ENCODE measurements at places on chromosomes 1 and 21. TPM values are rescaled to one million over a fixed set of nuclear protein-coding genes. Genes with fewer than 3 reads are reported as not detected.

The FMN2 gene
- total RNA-seq: not detected

The SLC37A1 gene
- 102 TPM for total RNA-seq

The SPATA17 gene
- 1.6 TPM for total RNA-seq

The AIRE gene
- total RNA-seq: not detected

The ORC1 gene
- 19.5 TPM for total RNA-seq

DNA sequence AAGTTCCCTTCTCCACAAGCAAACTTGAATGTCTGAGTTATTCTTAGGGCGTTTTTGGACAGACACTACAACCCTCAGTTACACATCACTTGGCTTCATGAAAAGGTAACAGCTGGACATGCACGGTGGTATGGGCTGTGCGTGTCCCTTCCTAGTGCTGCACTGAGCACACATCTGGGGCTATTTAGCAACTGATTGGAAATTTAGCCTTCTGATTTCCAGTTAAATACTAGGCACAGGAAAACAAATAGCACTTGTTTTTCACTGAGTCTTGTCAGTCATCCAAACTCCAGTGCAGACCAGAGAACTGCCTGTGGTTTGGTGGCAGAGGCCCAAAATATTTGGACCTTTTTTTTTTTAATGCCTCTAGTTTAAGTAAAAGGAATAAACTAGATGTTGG, 134.7 kb downstream of the TGFBR3 start:
- no peak for DNase-seq

GRCh38 chr1:173082913-173083312, 32.2 kb upstream of the TNFSF18 start:
- no peak for DNase-seq

DNA sequence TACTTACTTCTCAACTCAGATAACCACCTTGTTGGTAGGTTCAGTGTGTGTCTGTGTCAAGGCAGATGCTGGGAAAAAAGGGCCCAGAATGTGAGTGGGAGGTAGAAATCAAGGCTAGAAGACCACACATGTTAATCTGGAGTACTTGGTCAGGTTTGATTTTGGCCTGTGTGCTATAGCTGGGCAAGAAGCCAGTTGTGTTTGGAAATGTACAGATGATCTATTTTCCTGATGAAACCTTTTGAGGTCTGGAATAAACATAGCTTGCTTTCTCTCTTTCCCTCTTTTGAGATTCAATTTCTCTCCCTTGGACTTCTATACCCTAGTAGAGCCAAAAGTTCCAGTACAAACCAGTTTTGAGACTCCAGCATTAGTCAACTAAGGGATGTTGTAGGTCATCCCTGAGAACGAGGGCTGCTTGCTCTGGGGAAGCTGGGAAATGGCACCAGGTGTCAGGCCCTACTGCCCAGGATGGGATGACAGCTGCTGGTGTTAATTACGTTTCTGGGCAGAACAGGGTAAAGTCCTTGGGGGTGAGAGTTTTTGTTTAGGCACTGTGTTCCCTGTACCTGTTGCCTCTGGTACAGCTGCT, 15.8 kb downstream of the MAPKAPK2 start:
- DNase-seq: no peak

DNA sequence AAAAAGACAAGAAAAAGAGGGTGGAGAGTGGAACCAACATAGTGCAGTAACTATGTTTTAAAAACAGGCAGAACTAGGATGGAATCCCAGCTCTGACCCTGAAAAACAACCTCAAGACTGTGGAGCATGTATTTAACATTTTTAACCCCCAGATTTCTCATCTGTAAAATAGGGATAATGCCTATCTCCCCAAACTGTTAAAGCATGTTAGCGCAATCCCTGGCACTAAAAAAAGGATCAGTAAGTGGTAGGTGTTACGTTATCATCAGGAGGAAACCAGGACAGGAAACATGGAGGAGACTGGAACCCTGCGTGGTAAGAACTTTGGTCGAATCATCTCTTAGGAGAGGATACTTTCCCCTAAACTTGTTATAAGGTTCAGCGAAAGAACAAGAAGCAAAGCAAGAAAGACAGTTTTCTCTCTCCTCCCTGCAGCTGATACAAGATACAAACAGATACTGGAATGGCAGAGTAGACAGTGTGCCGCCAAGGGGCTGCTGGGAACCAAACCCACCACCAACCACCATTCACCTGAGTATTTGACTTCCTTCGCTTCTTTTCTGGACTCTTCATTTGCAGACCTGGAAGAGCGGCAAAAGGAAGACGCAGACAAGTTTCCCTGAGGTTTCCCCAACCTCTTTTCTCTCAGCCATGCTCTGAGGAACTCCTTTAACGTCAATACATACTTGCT, 991 bp downstream of the PYGO2 start:
- no peak for DNase-seq

GRCh38 chr1:170556917-170557316, 25.0 kb downstream of the GORAB start:
- no peak for DNase-seq

- DNase-seq: no peak
Measured at GRCh38 chr1:198462365-198463019, 78.0 kb downstream of the ATP6V1G3 start.

DNA sequence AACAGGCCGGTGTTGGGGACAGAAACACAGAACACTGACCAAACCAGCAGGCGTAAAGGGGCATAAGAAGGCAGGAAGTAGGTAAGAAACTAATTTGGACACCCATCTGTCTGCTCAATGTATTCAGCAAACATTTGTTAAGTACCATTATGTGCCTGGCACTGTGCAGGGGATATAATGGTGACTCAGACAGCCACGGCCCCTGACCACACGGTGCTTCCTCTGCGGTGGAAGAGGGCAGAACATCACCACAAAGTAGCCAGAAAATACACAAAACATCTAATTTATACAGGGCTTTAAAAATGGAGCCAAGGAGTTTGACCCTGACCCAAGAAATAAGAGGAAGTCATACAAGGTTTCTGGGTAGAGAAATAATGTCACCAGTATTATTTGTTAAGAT, 12.9 kb downstream of the DNAJC11 start:
- no peak for DNase-seq

GRCh38 chr1:186228749-186229148, 146.3 kb downstream of the TPR start:
- no peak for DNase-seq

DNA sequence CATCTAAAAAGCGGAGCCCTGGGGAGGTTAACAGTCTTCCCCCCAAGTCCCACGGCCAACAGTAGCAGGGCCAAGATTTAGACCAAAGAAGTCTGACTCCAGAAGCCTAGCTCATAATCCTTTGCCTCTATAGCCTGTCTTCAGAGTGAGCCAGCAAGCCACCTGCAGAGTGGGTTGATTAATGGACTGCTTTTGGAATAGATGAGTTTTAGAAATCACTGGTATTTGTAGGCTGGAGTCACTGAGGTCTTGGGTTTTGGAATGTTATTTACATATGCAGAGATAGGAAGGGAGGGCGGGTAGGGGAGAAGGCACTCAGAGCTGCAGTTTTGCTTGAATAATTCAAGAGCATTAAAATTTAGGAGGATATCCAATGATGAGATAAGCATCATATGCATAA, 90.8 kb upstream of the L1TD1 start:
- DNase-seq: no peak
